ENCODE measurements at places on chromosomes 6 and 20. TPM values are rescaled to one million over a fixed set of nuclear protein-coding genes. Genes with fewer than 3 reads are reported as not detected.

Gene NFKBIL1
- 28.2 TPM for total RNA-seq

Gene SCRT2
- total RNA-seq = not detected

Gene TPMT
- total RNA-seq = 12.3 TPM

Gene ASIP
- total RNA-seq = not detected

Gene ZC2HC1B
- total RNA-seq = not detected

Gene CLPSL2
- total RNA-seq = not detected

Gene SEMG1
- not detected for total RNA-seq

Gene MATN4
- 0.23 TPM for total RNA-seq

Gene TSHZ2
- 15.3 TPM for total RNA-seq

Gene RBM12
- 15.6 TPM for total RNA-seq

Data from smooth muscle cell of the coronary artery (primary cell).